ENCODE measurements at places on chromosomes 12 and 14. TPM values are rescaled to one million over a fixed set of nuclear protein-coding genes. Genes with fewer than 3 reads are reported as not detected.

Gene FOXM1
- 0.62 TPM for total RNA-seq

GRCh38 chr12:53145383-53146260 is 34.9 kb upstream of the ZNF740 start:
- H3K27ac ChIP-seq: no peak overlapping the region
- no peaks in the 10 kb centered on the region for H3K4me1 ChIP-seq
- H3K36me3 ChIP-seq: no peaks in the 10 kb centered on the region
- no peak overlapping the region for H3K4me3 ChIP-seq

GRCh38 chr14:91444335-91445020 is 26.9 kb upstream of the CCDC88C start:
- H3K4me3 ChIP-seq: no peak overlapping the region
- no peaks in the 10 kb centered on the region for H3K36me3 ChIP-seq
- peaks cover 4% of the 10 kb centered on the region for H3K27me3 ChIP-seq
- DNase-seq: no peak
- no peak overlapping the region for H3K27ac ChIP-seq

DNA sequence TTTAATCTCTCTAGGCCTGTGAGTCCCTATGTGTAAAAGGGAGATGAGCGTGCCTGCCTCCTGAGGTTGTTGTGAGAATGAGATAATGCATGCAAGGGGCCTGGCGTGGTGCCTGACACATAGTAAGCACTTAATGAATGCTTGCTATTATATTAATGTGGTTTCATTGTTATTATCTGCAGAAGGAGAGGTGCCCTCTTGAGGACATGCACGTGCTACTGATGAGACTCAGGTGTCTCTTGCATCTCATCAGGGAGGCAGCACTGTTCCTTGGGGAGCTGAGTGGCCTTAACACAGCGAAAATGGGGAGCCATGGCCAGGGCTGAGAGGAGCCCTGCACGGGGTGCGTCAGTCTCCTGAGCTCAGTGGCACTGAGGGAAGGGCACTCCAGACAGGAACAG is 29.9 kb upstream of the BCDIN3D start:
- H3K27ac ChIP-seq: no peak overlapping the region
- DNase-seq: no peak
- no peaks in the 10 kb centered on the region for H3K36me3 ChIP-seq
- no peaks in the 10 kb centered on the region for H3K4me1 ChIP-seq

Gene NOXRED1
- total RNA-seq: 1.9 TPM

DNA sequence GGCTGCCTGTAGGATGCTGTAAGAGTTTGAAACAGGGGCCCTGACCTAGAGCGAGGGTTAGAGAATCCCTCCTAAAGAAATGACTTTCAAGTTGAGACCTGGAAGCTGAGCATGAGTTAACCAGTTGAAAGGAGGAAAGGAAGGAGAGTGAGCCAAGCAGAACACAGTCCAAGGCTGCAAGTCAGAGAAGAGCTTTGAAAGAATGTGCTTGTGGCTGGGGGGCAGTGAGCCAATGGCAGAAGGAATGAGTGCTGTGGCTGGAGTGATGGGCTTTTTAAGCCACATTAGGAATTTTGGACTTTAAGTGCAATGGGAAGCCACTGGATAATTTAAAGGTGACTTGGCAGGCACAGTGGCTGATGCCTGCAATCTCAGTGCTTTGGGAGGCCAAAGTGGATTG is 18.1 kb downstream of the CDKN1B start:
- H3K27ac ChIP-seq: peak overlapping the region; percentile 91
- H3K4me3 ChIP-seq: no peak overlapping the region
- H3K27me3 ChIP-seq: no peaks in the 10 kb centered on the region
- peaks cover 5% of the 10 kb centered on the region for H3K36me3 ChIP-seq
- DNase-seq: no peak

DNA sequence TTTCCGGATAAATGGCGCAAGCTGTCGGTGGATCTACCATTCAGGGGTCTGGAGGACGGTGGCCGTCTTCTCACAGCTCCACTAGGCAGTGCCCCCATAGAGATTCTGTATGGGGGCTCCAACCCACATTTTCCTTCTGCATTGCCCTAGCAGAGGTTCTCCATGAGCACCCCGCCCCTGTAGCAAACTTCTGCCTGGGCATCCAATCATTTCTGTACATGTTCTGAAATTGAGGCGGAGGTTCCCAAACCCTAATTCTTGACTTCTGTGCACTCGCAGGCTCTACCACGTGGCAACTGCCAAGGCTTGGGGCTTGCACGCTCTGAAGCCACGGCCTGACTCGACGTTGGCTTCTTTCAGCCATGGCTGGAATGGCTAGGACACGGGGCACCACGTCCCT is 5.1 kb upstream of the SERPINA10 start:
- H3K27ac ChIP-seq: no peak overlapping the region
- H3K4me1 ChIP-seq: no peaks in the 10 kb centered on the region
- H3K4me3 ChIP-seq: no peak overlapping the region
- no peak for DNase-seq
- H3K27me3 ChIP-seq: no peaks in the 10 kb centered on the region
- no peaks in the 10 kb centered on the region for H3K36me3 ChIP-seq

DNA sequence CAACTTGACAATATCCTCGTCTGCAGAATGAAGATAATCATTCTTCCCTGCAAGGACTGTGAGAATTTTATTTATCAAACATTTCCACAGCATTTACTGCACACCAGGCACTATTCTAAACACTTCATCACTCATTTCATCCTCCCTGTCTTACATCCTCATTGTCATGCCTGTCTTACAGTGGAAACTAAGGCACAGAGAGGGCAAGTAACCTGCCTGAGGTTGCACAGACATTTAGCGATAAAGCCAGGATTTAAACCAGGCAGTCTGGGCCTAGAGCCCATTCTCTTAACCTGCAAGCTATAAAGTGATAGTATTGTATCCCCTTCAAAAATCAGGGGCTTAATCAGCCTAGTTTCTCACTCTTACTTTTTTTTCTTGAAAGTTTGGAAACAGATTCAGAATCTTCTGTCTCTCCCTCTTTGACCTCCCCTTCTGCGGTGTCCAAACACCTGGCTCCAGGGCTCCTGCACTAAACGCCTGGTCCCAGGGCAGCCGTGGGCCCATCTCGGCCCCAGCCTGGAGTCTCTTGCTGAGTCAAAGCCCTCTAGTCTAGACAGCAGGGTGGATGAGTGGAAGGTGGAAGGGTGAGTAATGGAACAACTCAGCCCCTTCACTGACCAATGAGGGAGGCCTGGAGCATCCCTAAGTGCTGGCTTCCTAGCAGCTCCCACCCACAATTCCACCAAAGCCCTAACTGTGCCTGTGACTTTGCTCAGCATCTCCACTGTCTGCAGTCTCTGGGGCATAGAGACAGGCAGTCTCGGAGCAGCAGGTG is 12.5 kb downstream of the ISM2 start:
- no peaks in the 10 kb centered on the region for H3K36me3 ChIP-seq
- no peaks in the 10 kb centered on the region for H3K4me1 ChIP-seq
- H3K4me3 ChIP-seq: no peak overlapping the region
- peak overlapping the region; percentile 47 for H3K27ac ChIP-seq
- no peak for DNase-seq
- no peaks in the 10 kb centered on the region for H3K27me3 ChIP-seq

GRCh38 chr12:18939051-18939450 is 190.5 kb upstream of the PLEKHA5 start:
- no peak overlapping the region for H3K27ac ChIP-seq
- DNase-seq: no peak
- H3K4me1 ChIP-seq: no peaks in the 10 kb centered on the region
- no peaks in the 10 kb centered on the region for H3K36me3 ChIP-seq

DNA sequence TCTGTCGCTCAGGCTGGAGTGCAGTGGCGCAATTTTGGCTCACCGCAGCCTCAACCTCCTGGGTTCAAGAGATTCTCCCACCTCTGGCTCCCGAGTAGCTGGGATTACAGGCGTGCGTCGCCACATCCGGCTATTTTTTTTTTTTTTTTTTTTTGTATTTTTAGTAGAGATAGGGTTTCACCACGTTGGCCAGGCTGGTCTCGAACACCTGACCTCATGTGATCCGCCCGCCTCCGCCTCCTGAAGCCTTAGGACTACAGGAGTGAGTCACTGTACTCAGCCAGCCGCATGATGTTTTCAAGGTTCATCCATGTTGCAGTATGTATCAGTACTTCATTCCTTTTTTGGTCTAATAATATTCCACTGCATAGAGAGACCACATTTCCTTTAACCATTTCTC is 2.4 kb upstream of the RNF34 start:
- H3K27ac ChIP-seq: no peak overlapping the region
- no peaks in the 10 kb centered on the region for H3K27me3 ChIP-seq
- no peak for DNase-seq
- peaks cover 3% of the 10 kb centered on the region for H3K36me3 ChIP-seq
- no peak overlapping the region for H3K4me3 ChIP-seq

Gene STYK1
- total RNA-seq: 0.10 TPM

GRCh38 chr12:41486718-41487117 is 298.6 kb downstream of the PDZRN4 start:
- H3K4me1 ChIP-seq: no peaks in the 10 kb centered on the region
- H3K27ac ChIP-seq: no peak overlapping the region
- H3K4me3 ChIP-seq: no peak overlapping the region
- DNase-seq: no peak
- no peaks in the 10 kb centered on the region for H3K36me3 ChIP-seq
- H3K27me3 ChIP-seq: no peaks in the 10 kb centered on the region

DNA sequence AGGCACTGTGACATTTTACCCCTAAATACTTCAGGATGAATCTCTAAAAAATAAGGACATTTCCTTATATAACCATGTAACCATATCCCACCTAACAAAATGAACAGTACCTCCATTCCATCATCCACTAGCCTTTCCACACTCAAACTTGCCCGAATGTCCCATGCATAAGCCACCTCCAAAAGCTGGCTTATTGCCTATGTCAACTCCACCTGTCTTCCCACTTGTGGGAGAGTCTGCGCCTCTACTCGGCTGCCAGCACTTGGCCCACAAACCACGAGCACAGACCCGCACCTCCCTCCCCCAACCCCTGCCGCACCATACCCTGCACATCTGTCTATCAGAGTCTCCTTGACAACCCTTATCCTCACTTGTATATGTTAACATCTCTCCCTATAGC is 165.8 kb downstream of the CALM1 start:
- H3K4me3 ChIP-seq: no peak overlapping the region
- no peaks in the 10 kb centered on the region for H3K4me1 ChIP-seq
- H3K36me3 ChIP-seq: no peaks in the 10 kb centered on the region
- H3K27ac ChIP-seq: no peak overlapping the region
- H3K27me3 ChIP-seq: no peaks in the 10 kb centered on the region
- no peak for DNase-seq

- no peak for DNase-seq
- H3K36me3 ChIP-seq: no peaks in the 10 kb centered on the region
- H3K27me3 ChIP-seq: peaks cover 30% of the 10 kb centered on the region
- no peak overlapping the region for H3K27ac ChIP-seq
These were observed 34.2 kb upstream of the ASPG start for GRCh38 chr14:104051092-104051813.

GRCh38 chr12:88218293-88218692 is 76.2 kb downstream of the TMTC3 start:
- no peaks in the 10 kb centered on the region for H3K36me3 ChIP-seq
- peaks cover 4% of the 10 kb centered on the region for H3K27me3 ChIP-seq
- no peak overlapping the region for H3K27ac ChIP-seq
- no peaks in the 10 kb centered on the region for H3K4me1 ChIP-seq
- no peak overlapping the region for H3K4me3 ChIP-seq

Gene ARF6
- total RNA-seq: 83.9 TPM

GRCh38 chr12:121822393-121823100 is 18.7 kb downstream of the SETD1B start:
- peaks cover 25% of the 10 kb centered on the region for H3K4me1 ChIP-seq
- H3K4me3 ChIP-seq: no peak overlapping the region
- no peaks in the 10 kb centered on the region for H3K36me3 ChIP-seq
- DNase-seq: no peak
- H3K27me3 ChIP-seq: no peaks in the 10 kb centered on the region

DNA sequence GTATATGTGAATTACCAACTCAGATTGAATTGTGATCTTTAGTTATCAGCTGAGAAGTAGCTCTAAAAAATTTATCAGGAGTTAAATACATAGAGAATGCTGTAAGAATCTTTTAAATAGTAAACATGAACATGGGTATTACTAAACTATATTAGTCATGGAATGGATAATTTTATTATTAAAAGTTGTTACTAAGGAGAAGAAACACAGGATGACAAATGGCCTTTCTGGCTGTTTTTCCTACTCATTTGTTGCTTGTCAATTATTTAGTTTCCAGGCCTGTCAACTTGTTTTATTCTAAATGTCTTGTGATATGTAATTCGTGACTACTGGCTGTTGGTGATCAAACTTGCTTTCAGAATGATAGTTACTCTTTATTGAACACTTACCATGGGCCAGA is 58.7 kb downstream of the KTN1 start:
- no peak overlapping the region for H3K4me3 ChIP-seq
- no peaks in the 10 kb centered on the region for H3K4me1 ChIP-seq
- H3K27me3 ChIP-seq: no peaks in the 10 kb centered on the region

DNA sequence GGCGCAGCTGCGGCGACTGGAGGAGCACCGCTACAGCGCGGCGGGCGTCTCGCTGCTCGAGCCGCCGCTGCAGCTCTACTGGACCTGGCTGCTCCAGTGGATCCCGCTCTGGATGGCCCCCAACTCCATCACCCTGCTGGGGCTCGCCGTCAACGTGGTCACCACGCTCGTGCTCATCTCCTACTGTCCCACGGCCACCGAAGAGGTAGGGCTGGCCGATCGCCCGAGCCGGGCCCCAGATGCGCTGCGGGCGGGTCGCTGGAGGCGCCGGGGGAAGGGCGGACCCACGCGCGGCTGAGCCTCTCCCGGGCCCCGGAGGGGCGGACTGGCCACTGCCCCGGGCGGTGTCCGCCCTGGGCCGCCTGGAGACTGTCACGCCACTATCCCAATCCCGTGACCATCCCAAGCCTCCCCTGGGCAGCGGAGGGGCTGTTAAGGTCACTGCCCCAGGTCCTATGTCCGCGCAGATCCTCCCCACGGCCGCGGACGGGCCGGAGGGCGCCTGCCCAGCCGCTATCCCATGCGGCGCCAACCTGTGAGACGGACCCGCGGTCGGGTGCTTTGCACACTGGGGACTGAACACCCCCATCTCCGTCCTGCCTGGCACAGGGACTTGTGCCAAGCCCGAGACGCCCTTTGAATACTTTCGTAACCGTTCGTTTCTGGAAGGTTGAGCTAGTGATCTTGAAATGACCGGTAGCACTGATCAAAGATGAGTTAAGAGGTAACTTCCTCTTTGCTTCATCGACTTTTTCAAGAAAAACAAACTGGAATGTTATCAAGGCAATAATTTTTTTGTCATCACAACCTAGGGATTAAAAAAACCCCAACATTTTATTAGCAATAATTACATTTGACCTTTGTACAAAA is 725 bp downstream of the CHPT1 start:
- peak; percentile 1 for DNase-seq
- no peaks in the 10 kb centered on the region for H3K36me3 ChIP-seq
- H3K27me3 ChIP-seq: no peaks in the 10 kb centered on the region
- H3K4me3 ChIP-seq: peak overlapping the region; percentile 81
- peak overlapping the region; percentile 86 for H3K27ac ChIP-seq

Gene NUAK1
- total RNA-seq: not detected

GRCh38 chr12:53208877-53209463 is 1.9 kb upstream of the ITGB7 start:
- H3K27me3 ChIP-seq: no peaks in the 10 kb centered on the region
- peak overlapping the region; percentile 85 for H3K4me3 ChIP-seq
- peaks cover 8% of the 10 kb centered on the region for H3K36me3 ChIP-seq
- DNase-seq: no peak
- H3K4me1 ChIP-seq: peaks cover 84% of the 10 kb centered on the region
- H3K27ac ChIP-seq: peak overlapping the region; percentile 90
